ENCODE measurements at places on chromosomes 2 and 18.

DNA sequence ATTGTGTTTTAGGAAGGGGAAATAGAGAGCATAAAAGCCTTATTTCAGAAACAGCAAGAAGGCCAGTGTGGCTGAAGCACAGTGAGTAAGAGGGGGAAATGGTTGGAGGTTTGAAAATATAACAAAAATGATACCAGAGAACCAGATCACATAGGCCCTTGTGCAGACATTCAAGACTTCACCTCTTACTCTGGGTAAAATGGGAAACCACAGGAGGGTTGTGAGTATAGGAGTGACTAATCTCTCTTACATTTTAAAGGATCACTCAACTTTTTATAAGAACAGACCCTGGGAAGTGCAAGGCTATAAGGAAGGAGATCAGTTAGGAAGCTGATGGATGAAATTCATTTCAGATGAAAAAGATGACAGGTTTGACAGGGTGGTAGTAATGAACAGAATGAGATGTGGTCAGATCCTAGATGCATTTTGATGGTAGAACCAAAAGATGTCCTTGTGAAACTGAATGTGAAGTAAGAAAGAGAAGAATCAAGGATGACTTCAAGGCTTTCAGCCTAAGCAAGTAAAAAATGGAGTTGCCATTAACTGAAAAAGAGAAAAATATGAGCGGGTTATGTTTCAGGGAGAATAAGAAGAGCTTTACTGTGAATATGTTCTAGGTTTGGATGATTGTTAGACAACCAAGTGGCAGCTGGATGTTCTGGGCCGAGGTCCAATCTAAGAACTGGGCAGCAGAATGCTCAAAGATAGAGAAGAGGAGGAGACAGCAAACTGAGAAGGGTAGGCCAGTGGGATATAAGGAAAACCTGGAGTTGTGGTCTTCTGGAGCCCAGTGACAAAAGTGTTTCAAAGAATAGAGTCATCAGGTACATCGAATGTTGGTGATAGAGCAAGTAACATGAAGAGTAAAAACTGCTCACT, 65.1 kb downstream of the USP40 start:
- no peak for DNase-seq

DNA sequence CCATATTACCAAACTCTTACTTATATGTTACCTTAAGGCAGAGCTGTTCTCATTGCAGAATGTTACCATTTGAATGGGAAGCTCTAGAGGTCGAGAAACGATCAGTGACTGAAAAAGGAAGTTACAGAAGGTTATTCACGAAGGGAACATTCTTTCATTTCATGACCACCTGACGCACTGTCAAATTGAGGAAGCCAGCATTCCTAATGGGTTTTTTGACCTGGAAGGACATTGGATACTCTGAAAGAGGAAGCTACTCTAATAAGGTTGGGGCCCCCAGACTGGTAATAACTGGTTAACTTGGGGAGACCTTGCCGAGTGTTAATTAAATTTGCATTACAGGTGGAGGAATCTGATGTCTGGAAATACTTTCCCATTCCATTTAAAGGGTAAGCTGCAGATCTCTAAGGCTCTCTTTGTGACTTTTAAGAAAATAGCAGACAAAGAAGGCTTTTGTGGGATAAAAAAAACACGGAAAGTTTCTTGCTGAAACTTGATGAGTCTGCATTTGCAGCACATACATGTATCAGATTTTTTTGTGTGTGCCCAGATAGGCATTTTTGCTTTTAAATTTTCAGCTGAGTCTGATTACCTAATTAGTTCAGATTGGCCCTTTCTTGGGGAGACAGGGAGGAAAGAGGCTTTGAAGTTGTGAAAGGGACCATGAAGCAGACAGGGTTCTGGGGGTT, 137.1 kb downstream of the LTBP1 start:
- DNase-seq, result no peak

DNA sequence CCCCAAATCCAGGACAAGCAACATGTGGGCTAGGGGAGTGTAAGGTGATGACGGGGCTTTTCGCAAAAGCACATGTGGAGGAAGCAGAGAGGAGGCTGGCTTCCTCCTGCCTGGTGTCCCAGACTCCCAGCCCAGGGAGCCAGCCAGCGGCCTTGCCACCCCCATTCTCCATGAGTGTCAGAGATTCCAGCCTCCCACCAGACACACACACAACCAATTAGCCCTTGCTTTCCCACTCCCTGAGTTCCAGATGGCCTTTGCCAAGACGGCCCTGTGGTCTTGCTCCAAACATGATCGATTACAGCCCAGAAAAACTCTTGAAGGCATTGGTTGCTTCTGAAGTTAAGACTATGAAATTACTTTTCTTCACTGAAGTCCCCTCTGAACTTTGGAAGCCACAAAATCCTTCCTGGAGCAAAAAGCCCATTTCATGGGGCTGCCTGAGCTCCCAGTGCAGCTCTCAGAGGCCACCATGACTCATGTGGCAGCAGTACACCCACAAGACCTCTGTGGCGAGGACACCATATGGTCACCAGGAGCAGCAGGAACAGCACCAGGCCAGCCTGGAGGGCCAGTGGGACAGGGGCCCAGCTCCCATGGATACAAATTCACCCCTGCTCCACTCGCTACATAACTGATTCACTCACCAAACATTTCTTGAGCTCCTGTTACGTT, 69.1 kb upstream of the PID1 start:
- no peak for DNase-seq

DNA sequence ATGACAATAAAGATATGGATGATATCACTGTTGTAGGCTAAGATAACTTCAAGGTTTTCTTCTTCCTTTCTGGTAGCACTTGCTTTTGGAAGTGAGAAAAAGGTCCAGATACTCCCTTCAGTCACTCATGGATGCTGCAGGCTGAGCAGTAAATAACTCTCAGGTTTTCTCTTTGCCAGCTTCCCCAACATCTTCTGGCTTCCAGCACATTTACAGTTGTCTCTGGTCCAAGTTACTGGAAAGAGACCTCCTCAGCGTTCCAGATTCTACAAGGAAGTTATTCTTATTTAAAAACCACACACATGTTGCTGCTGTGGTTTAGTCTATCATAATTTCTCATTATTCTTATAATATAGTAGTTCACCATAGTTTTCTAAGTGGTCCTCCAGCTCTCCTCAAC, 383.4 kb downstream of the PLCL1 start:
- no peak for DNase-seq

DNA sequence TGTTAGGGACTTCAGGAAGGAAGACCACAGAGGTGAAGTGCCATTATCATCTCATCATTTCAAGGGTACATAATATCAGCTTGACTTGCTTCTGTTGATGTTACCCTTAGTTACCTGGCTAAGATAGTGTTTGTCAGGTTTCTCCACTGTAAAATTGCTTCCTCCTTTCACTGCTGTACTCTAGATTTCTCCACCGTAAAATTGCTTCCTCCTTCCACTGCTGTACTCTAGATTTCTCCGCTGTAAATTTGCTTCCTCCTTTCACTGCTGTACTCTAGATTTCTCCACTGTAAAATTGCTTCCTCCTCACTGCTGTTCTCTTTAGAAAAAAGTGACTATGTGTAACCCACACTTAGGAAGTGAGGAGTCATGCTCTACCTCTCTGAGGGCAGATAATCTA, 1460.3 kb downstream of the SUCLG1 start:
- no peak for DNase-seq

- no peak for DNase-seq
Measured at GRCh38 chr2:168514692-168515091, 58.6 kb downstream of the CERS6 start.

DNA sequence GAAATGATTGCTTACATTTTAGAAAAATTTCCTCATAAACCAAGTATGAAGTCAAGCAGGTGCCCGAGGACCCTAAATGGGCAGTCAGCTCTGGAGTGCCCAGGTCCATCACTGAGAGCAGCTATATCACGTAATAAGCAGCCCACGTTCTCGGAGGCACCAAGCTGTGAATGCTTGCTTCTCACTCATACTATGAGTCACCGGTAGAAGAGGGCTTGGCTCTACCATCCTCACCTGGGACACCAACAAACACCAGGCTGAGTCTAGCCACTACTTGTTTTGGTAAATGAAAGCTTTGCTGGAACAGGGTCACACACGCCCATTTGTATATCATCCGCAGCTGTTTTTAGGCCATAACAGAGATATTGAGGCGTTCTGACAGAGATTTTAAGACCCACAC, 207.5 kb downstream of the SEPTIN10 start:
- no peak for DNase-seq

- no peak for DNase-seq
Measured at GRCh38 chr18:45107425-45107824, 426.7 kb downstream of the SETBP1 start.

- no peak for DNase-seq
Measured at GRCh38 chr18:10135302-10135926, 221.6 kb downstream of the VAPA start.
